ENCODE measurements at places on chromosomes 4 and X.
A peak's percentile ranks its signal among the peaks of the same experiment; 100 is the strongest.

GRCh38 chr4:151862766-151863165, 102.0 kb upstream of the GATB start:
- DNase-seq, result peak; percentile 95

GRCh38 chr4:145541346-145541745, 59.7 kb downstream of the SMAD1 start:
- no peak for DNase-seq

- DNase-seq, result no peak
Measured at GRCh38 chr4:48141048-48141447, 7.0 kb upstream of the TXK start.

GRCh38 chr4:24476282-24476681, 108.1 kb downstream of the DHX15 start:
- DNase-seq, result no peak

DNA sequence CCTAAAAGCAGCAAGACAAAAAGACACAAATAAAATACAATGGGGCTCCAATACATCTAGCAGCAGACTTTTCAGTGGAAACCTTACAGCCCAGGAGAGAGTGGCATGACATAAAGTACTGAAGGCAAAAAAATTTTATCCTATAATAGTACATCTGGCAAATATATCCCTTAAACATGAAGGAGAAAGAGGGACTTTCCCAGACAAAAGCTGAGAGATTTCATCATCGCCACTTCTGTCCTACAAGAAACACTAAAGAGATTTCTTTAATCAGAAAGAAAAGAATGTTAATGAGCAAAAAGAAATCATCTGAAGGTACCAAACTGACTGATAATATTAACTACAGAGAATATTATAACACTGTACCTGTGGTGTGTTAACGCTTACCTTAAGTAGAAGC, 86.4 kb downstream of the ANKRD17 start:
- no peak for DNase-seq

GRCh38 chr4:138919094-138919936, 96.3 kb upstream of the NOCT start:
- DNase-seq, result peak; percentile 62

- DNase-seq, result no peak
Measured at GRCh38 chrX:15761564-15762191, 23.6 kb downstream of the CA5B start.

DNA sequence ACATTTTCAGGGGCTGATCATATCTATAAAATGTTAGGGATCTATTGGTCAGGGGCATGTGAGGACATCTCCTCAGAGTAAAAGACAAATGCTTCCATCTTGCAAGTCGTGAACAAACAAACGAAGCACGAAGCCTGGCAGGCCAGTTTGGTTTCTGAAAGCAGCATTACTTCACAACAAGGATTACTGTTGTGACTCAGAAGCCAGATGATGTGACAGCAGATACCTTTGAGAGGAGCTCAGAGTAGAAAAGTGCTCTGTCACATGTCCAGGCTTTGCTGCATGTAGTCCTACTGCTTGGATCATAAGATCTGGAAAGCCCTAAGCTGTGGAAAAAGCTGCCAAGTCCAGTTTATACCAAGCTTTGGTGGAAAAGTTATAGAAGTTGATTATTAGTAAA, 1827.2 kb downstream of the ARAP2 start:
- no peak for DNase-seq

DNA sequence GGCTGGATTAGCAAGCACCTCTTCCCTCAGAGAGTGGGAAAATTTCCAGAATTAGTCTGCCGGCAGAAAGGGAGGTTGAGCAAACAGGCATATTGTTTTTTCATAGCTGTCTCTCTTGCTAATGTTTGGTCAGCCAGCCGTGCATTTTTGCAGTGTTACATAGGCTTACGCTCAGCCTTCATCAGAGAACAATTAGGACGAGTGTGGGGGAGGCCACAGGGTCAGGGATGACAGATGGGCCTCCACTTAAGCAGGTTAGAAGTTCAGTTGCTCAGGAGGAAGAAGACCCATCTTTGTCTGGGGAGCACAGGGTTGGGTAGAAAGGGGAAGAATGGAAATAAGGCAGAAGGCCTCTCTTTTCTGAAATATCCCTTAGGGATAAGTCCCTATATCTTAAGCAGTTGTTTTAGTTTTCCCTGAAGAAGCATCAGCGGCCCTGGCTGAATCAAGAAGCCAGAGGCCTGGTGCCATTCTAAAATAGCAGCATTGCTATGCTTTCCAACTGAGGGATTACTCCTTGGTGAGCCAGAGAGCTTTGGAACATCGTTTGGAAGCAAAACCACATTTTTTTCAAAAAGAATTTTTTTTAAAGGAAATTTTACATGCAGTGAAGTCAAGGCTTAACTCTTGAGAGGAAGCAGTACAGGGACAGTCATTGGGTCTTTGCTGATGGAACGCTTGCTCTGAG, 118.8 kb downstream of the SMIM20 start:
- peak; percentile 83 for DNase-seq

DNA sequence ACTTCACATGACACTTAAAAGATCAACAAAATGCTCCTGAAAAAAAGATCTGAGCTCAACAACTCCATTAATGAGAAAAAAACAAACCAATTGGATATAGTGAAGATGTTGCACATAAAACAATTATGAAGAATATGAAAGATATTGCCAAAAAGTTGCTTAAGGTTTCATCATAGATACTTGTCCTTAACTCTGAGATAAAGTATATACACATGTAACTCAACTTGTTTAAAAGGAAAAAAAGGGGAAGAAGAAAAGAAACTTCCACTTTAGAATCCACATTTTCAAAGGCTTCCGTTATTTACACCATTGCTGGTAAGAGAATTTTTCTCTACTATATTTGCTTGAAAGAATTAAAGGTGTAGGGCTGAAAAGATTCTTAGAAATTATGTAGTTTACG, 2.7 kb downstream of the AFAP1 start:
- DNase-seq, result no peak

GRCh38 chr4:6250235-6250983, 19.2 kb upstream of the WFS1 start:
- peak; percentile 20 for DNase-seq

- no peak for DNase-seq
Measured at GRCh38 chrX:105845631-105846030, 23.3 kb downstream of the NRK start.

GRCh38 chr4:52657618-52658501, 1.2 kb downstream of the USP46 start:
- DNase-seq, result no peak

DNA sequence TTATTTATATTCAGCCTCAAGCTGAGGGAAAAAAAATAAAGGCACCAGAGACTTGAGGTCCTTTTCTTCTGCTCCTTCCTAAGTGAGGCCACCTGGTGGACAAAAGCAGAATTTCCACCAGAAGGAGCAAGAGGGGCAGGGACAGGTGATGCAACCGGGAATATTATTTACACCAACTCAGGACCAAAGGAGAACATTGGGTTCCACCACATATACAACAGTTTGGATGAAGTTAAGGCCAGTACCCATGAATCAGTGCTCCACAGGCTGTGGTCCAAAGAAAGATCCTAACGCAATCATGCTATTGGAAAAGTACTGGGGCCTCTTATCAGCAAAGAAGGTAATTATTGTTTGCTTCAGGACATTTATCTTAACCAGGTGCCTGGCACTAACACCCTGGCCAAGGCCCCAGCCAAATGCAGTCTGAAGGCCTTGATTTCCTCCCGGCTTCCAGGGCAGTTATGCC, 57.4 kb downstream of the TSC22D3 start:
- DNase-seq, result peak; percentile 45

GRCh38 chrX:8981723-8982122, 52.2 kb downstream of the FAM9B start:
- no peak for DNase-seq

- no peak for DNase-seq
Measured at GRCh38 chr4:167688660-167689142, 403.6 kb upstream of the ANXA10 start.

- DNase-seq, result no peak
Measured at GRCh38 chr4:69523385-69524132, 27.9 kb upstream of the UGT2B4 start.

- peak; percentile 53 for DNase-seq
Measured at GRCh38 chr4:155809835-155810234, 51.0 kb downstream of the GUCY1B1 start.

DNA sequence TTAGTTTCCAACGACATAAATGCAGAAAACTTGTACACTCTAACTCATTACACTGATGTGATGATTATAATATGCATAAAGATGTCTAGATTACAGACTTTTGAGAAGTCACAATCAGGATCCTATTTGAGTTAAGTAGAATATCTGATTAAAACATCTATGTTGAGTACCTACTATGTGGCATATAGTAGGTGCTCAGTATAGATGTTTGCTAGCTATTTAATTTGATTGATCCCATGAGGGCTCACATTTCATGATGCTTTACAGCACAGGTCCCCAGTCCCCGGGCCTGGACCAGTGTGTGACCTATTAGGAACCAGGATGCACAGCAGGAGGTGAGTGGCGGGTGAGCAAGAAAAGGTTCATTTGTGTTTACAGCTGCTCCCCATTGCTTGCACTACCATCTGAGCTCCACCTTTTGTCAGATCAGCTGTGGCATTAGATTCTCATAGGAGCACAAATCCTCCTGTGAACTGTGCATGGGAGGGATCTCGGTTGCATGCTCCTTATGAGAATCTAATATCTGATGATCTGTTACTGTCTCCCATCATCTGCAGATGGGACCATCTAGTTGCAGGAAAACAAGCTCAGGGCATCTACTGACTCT, 33.0 kb upstream of the CXCL8 start:
- peak; percentile 25 for DNase-seq

DNA sequence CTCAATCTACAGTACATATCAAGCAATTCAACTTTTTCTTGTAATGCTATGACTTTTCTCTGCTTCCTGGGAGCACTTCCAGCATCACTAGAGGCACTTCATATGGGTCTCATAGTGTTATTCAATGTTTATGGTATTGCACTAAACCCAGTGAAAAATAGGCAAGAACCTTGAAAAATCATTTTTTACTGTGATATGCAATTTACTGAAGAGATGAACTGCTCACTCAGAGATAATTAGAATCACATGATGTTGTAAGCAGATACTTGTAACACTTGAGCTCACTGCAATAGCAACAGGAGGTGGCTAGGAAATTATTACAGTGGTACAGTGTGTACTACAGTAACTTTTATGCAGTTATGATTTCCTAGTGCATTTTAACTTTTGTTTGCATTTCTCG, 93.3 kb downstream of the RASGEF1B start:
- DNase-seq, result no peak

DNA sequence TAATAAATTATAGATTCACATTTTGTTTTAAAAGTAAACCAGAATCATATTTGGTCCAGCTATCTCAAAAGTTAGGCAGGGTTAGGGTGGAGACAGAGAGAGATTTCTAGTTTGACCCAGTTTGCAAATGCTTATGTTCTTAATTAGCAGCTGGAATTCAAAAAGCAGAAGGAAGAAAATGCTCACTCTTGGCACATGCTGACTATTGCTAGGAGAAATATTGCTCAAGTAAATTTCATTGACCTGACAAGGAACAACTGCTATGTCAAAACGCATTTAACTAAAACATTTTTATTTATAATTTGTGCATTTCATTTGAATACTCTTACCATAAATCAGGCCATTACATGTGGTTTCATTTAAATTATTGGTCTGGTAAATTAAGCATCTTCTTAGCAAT, 131.8 kb downstream of the GLRA3 start:
- DNase-seq, result no peak

- no peak for DNase-seq
Measured at GRCh38 chrX:100976211-100976610, 6.7 kb downstream of the ARL13A start.

- DNase-seq, result peak; percentile 38
Measured at GRCh38 chr4:100081491-100081890, 108.8 kb downstream of the DDIT4L start.

- DNase-seq, result peak; percentile 24
Measured at GRCh38 chrX:136477026-136477425, 10.7 kb upstream of the BRS3 start.

DNA sequence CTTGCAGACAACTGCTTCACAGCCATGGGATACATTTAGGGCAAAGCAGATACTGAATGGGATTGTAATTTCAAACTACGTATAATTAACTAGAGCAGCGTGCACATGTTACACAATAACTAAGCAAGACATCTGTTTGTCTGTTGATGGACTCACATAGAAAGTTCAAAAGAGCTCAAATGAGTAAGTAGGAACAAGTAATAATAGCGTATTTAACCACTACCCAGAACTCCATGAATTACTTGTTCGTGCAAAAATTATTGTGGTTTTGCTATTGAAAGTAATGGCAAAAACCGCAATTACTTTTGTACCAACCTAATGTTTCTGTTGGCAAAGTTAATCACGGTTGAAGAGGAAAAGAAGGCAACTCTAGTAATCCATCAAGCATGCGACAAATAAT, 825.4 kb downstream of the PCDH18 start:
- DNase-seq, result no peak

DNA sequence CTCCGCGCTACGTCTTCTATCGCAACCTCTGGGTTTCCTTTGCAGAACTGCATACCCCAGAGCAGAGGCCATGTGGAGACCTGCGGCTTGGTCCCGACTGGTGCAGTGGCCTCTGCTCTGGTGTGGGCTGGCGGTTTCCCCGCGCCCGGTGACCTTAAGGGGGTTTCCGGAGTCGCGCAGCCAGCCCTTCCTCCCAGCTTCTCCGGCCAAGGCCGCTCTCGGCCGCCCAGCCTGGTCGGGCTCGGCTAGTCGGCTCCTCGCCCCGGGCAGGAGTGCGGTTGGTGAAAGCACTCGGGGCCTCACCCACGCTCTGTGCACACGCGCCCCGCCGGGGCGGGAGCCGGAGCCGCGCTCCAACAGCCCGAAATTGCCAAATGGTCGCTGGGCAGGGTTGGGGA, 84.9 kb downstream of the BCOR start:
- no peak for DNase-seq

DNA sequence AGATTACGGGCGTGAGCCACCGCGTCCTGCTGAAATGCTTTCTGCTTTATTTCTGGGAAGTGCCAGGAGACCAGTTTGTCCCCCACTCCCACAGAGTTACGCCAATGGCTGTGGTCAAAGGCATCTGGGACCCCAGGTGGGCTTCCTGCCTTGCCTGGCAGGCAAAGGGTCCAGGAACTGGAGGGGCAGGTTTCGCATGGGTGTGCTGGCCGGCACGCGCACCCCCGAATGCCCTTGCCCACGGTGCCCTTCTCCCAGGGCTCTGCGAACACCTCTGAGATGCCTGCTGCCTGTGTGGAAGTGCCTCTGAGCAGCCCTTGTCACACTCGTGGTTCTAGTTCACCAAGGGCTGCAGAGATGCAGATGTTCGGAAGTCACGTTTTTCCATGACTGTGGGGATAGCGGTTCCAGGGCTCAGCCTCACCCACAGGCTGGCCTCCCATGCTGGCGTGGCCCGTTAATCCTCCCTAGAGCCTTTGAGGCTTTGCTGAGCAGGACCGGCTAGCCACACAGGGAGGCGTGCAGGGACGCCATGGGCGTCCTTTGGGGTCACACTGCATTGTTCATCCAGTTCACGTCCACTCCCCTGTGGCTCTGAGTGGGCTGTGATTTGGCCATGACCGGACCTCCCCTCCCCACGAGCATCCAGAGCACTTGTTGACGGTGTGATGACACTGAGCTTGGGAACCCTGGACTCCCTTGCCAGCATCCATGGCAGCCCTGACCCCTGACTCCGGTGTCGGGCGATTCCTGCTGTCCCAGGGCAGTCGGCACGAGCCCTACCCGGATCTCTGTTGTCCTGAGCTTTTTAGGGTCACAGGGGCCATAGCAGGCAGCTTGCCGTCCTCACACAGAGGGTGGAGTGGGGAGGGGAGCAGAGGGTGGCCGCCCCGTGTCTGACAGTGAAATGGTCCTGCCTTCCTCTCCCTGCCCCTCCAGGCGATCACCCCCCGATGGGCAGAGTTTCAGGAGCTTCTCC, 12.7 kb upstream of the ADD1 start:
- no peak for DNase-seq

- DNase-seq, result no peak
Measured at GRCh38 chr4:24768604-24769003, 26.8 kb upstream of the SOD3 start.

Data from NCI-H226 (cell line).